ENCODE measurements at places on chromosomes 2 and 18.

DNA sequence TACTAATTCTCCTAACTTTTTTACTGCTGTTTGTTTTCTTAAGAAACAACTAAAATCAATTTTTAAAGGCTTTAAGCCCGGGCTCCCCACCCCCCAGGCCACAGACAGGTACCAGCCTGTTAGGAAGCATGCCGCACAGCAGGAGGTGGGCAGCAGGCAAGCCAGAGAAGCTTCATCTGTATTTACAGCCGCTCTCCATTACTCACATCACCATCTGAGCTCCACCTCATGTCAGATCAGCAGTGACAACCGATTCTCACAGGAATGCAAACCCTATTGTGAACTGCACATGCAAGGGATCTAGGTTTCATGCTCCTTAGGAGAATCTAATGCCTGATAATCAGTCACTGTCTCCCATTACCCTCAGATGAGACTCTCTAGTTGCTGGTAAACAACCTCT, 517.0 kb downstream of the NRXN1 start:
- no peak for DNase-seq

DNA sequence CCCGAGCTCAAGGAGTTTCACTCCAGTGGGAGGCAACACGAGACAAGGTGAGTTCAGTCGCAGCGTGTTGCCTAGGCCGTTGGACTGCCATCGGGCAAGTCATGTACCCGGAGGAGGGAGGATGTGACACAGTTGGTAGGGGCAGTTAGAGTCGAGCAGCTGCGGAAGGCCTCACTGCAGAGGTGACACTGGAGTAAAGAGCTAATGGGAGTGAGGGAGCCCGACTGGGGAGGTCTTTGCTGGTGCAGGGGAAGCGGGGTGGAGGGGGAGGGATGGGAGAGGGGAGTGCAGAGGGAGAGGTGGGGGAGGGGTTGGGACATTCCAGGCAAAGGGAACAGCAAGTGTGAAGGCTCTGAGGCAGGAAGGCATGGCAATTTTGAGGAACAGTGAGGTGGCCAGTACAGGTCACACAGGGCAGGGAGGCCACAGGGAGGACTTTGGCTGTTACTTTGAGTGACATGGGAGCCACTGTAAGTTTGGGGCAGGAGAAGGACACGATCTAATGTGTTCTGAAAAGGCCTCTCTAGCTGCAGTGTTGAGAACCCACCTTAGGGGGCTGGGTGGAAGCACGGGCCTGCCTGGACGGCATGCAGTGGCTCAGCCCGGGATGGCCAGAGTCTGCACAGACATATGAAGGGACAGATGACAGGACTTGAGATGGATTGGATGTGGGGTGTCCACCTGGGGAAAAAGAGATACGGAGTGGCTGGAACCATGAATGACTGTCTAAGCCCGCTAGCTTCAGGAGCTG, 61.1 kb downstream of the KCNF1 start:
- no peak for DNase-seq

DNA sequence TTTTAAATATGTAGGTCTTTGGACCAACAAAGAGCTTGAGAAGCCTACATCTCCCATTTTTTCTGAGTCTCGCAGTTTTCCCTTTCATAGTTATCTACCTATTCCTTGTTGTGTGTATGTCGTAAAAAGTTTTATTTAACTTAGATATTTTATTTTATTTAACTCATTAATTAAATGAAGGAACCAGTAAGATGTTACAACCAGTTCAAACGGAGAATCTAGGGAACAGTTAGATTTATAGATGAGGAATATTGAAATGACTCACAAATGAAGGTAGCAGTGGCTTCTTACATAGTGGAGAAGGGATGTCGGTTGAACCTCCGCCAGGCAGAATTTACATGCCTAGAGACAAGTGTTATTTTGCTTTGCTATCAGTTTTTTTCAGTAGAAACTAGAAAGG, 48.5 kb upstream of the ZNF638 start:
- no peak for DNase-seq

DNA sequence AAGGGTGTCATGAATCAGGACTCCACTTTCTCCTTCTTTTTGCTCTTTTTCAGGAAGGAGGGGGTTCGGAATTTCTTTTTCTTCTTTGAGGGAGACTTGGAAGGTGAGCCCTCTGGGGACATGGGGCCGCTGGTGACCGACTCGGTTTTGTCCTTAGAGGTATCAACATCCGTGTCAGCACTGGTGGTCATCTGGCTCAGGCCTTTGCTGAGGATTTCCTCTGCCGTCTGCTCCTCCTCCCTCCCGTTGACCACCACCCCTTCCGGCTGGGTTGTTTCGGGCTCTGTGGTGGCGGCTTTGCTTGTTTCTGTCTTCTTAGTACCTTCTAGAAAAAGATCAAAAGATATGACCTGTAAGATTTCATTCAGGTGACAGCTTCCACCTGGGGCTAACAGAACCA, 104.6 kb downstream of the ADD2 start:
- no peak for DNase-seq

DNA sequence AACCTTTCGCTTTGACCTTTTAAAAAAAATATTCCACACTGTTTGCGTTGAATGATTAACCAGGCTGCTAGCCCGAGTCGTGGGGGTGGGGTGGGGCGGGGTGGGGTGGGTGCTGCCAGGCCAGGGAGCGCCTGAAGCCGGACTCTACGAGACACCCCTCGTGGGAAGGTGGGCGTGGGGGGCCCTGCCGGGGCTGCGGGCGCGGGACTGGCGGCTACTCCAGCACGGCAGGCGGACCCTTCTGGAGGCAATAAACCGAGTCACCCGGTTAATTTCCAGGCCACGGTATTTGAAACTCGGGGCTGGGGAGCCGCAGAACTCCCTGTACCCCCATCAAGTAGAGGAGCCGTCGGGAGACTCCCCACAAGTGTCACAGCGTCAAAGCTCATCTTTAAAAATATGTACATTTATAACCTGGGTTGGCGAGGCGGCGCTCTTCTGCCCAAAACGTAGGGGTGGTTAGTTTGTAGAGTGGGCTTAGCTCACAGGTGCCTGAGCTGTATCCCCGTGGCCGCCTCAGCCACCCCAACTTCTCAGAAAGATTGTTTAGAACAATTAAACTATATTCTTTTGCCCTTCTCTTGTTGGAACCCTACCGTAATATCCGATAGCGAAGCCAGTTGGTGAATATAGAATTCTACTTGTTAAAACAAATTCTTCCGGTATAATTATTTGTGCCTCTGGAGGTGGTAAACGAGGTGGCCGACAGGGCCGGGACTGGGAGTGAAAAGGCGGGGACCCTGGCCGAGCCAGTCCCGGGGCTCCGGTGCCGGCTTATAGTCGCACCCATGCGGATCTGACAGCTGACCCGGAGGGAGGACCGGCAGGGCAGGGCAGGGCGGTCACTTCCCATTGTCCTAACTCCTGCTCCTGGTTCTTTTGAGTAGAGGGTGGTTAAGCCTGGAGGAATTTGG, 1.4 kb downstream of the B3GNT2 start:
- DNase-seq = peak; percentile 38

DNA sequence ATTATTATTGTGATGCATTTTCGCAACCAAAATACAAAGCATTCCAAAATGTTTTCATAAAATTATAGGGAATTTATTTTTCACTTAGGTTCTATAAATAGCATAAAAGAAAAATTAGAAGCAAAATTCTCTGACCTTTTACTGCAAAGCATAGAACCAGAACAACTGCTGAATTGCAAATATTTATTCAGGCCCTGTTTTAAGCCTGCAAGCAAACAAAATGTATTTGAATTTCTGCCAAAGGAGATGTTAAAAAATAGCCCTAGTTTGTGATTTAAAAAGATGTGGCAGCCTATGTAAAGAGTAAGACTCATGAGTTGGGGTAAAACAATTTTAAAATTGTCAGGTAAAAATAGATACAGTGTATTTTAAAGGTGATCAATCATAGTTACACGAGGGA, 138.1 kb downstream of the KCNJ3 start:
- DNase-seq = no peak

- DNase-seq = no peak
These were observed 49.2 kb downstream of the CXCR4 start for GRCh38 chr2:136068581-136069227.

Data from DND-41 (cell line).